Stimulated activated naive CD8-positive, alpha-beta T cell treated with anti-CD3 and anti-CD28 coated beads, Interleukin-15, amount 100 ng/mL, for 72 hours (primary cell): ENCODE measurements at places on chromosomes 2 and 18.

DNA sequence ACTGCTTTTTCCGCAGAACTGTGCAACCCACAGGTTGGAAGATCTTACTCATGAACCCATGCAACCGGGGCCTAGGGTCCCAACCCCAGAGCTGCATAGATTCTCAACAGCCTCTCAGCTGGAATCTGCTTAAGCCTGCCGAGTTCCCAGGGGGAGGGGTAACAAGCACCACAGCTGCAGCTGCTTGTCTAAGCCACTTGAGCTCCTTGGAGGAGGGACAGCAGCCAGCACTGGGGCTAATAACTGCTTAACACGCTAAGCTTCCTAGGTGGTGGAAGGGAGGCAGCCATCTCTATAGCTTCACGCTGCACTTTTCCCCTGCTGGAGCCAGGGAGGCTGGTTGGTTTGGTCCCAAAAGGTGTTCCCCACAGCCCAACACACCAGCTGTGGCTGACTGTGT is 311.6 kb downstream of the DSC3 start:
- DNase-seq = no peak

- DNase-seq = no peak
Measured at GRCh38 chr2:119431155-119431975, at the start of gene TMEM37. TMEM37 (plus strand) TSS chr2:119431854; CDS start chr2:119431904, 50 bp downstream.

DNA sequence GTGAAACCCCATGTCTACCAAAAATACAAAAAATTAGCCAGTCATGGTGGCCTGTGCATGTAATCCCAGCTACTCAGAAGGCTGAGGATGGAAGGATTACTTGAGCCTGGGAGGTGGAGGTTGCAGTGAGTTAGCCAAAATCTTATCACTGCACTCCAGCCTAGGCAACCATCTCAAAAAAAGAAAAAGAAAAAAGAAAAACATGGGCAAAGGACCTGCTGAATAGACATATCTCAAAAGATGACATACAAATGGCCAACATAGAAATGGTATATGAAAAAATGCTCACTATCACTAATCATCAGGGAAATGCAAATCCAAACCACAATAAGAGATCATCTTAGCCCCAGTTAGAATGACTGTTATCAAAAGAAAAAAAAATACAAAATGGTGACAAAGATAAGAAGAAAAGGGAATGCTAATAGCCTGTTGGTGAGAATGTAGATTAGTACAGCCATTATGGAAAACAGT is 1.4 kb upstream of the TGOLN2 start:
- no peak for DNase-seq

DNA sequence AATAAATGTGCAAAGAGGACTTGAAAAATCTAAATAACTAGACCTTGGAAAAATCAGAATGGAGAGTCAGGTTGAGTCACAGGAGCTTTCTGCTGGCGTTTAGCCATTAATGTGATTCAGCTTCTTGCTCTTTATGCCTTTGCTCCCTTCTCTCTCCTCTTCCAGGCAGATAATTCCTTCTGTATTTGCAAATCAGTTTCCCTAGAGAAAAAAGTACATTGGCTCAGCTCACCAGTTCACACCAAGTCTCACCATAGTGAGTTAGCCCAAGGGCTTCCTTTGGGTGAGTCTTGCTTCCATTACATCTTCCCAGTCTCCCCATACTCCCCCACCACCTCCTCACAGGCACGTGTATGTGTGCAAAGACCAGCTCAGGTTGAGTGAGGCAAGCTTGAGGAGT is 73.6 kb downstream of the CYBRD1 start:
- no peak for DNase-seq

GRCh38 chr2:65919550-65920188 is 487.3 kb upstream of the SPRED2 start:
- no peak for DNase-seq

GRCh38 chr2:46845542-46846486 is 69.8 kb downstream of the MCFD2 start:
- no peak for DNase-seq

GRCh38 chr2:46544581-46544980 is 65.2 kb downstream of the TMEM247 start:
- DNase-seq = no peak

GRCh38 chr2:55581435-55581834 is 36.0 kb downstream of the PPP4R3B start:
- DNase-seq = no peak

- DNase-seq = peak; percentile 70
Measured at GRCh38 chr2:105329561-105330495, at the start of gene TGFBRAP1. TGFBRAP1 (minus strand) TSS chr2:105329735; CDS start chr2:105308301, 21,434 bp downstream.

GRCh38 chr18:35197296-35197695 is 43.5 kb upstream of the ZNF397 start:
- no peak for DNase-seq

DNA sequence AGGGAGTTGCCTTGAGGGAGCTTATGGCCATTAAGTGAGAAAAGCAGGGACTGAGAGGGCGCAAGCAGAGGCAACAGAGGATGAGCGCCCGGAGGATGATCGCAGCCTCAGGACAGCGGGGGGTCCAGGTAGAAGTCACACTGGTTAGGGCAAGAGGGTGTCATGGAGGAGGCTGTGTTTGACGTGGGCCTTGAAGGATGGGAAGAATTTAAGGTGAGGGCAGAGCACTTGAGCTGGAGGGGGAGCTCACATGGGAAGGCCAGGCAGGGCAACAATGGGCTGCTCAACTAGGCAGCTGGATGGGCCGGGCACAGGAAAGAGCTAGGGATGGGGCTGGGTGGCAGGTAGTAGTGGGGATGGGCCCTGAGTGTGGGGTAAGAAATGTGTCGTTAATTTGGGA is 31.9 kb downstream of the FAM228A start:
- DNase-seq = no peak

- DNase-seq = no peak
Measured at GRCh38 chr2:144914622-144915318, 394.9 kb upstream of the ZEB2 start.

DNA sequence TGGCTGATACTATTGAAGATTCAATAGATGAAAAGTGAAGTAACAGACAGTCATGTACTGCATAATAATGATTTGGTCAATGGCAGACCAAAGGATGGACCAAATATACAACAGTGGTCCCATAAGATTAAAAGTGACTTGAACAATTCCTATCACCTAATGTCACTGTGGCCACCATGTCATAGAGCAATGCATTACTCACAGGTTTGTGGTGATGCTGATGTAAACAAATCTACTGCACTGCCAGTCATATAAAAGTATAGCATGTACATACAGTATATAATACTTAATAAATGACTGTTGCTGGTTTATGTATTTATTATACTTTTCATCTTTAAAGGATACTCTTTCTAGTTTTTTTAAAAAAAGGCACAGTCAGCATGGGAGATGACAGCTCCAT is 99.9 kb downstream of the USP34 start:
- DNase-seq = no peak

- DNase-seq = peak; percentile 42
Measured at GRCh38 chr2:24919506-24920097, 435 bp downstream of the ADCY3 start.

- DNase-seq = no peak
Measured at GRCh38 chr2:143719406-143719805, 590.2 kb downstream of the ARHGAP15 start.

- DNase-seq = no peak
Measured at GRCh38 chr2:28071221-28071620, 180.7 kb downstream of the BABAM2 start.

DNA sequence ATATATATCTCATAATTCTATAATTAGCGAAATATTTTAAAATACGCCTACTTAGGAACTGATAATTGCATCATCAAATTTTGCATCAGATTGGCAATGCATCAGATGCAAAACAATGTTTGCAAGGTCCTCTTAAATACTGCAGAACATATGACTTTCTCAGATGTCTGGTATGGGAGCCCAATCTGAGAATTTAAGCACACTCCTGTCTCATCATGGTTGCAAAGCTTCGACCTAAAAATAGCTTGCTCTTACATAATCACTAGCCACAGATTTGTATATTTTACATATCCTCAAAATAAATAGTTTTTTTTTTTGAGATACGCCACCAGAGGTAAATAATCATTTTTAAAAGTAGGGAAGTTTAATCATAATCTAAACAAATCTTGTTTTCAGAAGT is 123.2 kb downstream of the CABYR start:
- no peak for DNase-seq

GRCh38 chr18:45462179-45462578 is 153.1 kb upstream of the SLC14A2 start:
- no peak for DNase-seq

- no peak for DNase-seq
Measured at GRCh38 chr2:65393743-65394422, 38.5 kb downstream of the SPRED2 start.

- peak; percentile 63 for DNase-seq
Measured at GRCh38 chr18:79944126-79944731, 7.2 kb downstream of the SLC66A2 start.
